ENCODE measurements at places on chromosomes 2 and 18.

- DNase-seq, result no peak
These were observed 48.8 kb downstream of the MAP3K20 start for GRCh38 chr2:173124441-173124840.

- DNase-seq, result no peak
These were observed 14.3 kb upstream of the ST8SIA5 start for GRCh38 chr18:46771141-46771540.

DNA sequence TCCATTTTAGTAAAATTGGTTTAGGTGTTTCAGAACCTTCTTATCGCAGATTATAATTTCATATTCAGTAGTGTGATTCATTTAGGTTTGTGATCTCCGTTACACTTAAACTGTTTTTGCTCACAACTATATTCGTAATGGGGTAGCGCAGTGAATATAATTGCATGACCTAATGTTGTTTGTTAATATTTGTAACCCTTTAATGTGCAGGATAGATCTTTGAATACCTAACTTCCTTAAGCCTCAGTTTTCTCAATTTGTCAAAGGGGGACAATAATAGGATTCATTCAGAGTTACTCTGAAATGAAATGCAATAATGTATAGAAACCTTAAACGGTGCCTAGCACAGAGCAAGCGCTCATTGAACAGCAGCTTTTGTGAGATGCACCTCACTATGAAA, 558 bp upstream of the ZDBF2 start:
- no peak for DNase-seq

GRCh38 chr18:8816220-8816619, 110.9 kb downstream of the MTCL1 start:
- DNase-seq, result no peak

DNA sequence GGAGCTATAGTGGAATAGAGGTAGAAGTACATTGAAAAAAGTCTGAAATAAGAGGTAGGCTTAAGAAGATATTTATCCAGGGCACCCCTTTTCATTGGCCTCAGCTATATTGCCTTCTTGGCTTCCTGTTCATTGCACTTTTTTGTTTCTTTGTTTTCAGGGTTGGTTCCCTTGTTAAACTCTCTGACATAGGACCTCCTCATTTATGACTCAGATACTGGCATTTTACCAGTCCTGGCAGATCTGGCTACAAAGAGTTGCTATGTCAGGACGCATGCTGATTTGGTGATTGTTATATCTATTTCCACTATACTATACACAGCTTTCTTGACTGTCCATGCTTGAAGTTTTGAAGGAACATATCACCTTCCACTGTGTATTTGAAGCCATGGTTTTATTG, 60.0 kb downstream of the GCA start:
- no peak for DNase-seq

GRCh38 chr2:30566631-30567030, 119.6 kb downstream of the LCLAT1 start:
- DNase-seq, result no peak

GRCh38 chr18:12334863-12335262, 26.8 kb downstream of the TUBB6 start:
- DNase-seq, result no peak

GRCh38 chr2:11018651-11019185, 107.0 kb downstream of the KCNF1 start:
- DNase-seq, result no peak

- no peak for DNase-seq
These were observed 180.1 kb downstream of the PRPF40A start for GRCh38 chr2:152537081-152537651.

DNA sequence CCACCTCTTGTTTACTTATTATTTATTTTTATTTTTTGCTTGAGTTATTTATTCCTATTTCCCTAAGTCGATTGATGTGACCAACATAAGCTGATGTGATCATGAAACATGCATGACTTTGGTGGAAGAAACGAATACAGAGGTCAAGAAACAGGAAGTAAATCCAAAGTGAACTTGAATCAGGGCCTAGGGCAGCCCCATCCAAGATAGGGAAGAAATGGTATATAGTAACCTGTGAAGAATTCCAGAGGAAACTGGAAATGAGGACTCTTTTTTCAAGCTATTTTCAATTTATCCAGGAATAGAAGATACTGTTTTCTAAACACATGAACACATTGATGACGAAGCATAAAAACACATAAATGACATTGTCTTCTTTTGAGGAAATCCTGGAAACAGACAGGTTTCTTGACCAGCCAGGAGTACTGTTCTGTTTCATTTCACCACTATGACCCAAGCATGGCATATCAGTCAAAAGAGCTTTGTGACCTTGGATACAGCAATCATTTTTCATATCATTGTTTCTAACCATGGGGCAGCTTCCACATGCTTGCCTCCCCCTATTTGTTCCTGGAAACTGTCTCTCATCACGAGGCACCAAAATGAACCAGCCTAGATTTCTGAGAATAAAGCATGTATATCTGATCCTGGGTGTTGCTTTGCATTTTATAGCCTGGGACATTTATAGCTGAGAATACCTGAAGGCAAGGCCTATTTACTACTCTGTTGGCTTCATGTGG, 9.1 kb upstream of the LCLAT1 start:
- DNase-seq, result no peak

GRCh38 chr18:26159353-26159752, 25.7 kb downstream of the PSMA8 start:
- no peak for DNase-seq

- no peak for DNase-seq
These were observed 191.8 kb upstream of the LRRTM1 start for GRCh38 chr2:80496346-80496745.

GRCh38 chr2:26400723-26401122, 997 bp upstream of the DRC1 start:
- DNase-seq, result no peak

DNA sequence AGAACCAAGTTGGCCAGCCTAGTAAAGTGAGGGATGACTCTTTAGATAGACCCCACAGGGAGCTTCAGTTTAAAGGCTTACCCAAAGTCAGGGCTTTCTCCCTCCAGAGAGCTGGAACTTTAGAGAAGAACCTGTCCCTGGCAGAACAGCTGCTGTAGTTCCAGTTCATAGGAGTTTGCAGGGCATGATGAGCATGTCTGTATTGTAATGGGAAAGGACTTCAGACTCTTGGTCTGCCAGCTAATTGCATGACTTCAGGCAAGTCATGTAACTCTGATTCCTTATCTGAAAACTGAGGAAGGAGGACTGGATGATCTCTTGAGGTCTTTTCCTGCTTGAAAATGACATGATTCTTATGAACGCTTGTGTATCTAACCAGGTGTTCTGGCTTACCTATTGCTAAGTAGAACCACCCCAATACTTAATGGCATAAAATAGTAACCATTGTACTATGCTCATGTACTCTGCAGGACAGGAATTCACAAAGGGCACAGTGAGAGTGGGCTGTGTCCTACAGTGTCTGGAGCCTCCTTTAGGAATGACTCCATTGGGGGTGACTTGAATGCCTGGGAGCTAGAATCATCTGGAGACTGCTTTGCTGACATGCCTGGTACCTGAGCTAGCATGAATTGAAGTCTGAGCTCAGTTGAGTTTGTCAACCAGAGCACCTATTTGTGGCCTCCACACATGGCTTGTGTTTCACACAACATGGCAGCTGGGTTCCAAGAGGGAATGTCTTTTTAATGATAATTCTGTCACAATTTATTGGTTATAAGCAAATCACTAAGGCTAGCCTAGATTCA, 18.9 kb downstream of the SP5 start:
- no peak for DNase-seq

- DNase-seq, result no peak
These were observed 175.6 kb downstream of the GLI2 start for GRCh38 chr2:120910956-120911951.

DNA sequence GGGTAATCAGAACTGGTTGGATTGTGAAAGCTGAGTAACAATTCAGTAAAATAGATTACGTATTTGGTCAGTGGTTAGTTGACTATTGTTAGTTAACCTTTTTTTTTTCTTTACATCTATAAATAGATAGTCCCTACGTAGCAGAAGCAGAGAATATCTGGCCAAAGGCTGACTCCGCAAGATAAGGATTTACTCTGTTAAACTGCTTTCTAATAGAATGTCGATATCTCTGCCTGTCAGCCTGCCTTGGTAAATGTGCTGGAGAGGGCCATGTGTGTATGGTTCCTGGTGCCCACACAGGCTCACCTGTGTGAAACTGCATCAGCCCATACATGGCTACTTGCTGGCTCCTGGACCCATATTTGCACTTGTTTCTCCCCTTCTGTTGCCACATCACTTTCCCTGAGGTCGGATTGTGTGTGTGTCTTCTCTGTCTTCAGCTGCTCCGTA, 94.4 kb downstream of the CRIM1 start:
- DNase-seq, result no peak

DNA sequence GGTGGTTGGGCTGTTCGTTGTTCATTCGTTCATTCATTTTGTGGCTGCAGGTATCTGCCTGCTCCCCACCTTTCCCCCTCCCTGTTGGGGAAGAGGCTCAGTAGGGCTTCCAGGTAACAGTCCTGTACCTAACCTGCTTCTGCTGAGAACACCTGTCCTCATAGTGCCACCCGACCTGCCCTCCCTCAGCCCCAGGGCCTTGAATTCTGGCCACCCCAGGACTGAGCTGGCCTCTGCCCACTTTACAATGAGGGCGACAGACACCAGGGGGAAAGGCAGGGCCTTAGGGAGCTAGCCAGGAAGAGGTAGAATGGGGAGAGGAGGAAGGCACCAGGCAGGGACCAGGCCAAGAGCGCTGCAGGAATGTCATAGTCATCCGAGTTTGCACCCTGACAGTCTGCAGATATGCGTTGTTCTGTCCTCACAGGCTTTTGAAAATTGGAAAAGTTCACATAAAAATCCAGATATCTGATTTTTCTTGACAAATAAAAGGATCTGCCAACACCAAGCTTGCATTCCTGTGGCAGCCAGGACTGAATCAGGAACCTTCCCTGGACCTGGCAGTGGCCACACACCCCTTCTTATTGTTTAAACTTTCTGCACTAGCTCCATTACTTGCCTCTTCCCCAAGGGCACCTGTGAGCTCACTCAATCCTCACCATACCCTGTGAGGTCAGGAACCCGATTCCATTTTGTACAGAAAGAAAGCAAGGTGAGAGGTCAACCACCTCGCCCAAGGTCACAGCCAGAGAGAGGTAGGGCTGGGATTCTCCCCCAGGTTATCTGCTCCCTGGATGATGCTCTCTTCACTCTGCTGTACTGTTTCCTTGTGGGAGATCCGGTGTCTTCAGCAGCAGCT, 35.3 kb upstream of the MRPL33 start:
- DNase-seq, result no peak

DNA sequence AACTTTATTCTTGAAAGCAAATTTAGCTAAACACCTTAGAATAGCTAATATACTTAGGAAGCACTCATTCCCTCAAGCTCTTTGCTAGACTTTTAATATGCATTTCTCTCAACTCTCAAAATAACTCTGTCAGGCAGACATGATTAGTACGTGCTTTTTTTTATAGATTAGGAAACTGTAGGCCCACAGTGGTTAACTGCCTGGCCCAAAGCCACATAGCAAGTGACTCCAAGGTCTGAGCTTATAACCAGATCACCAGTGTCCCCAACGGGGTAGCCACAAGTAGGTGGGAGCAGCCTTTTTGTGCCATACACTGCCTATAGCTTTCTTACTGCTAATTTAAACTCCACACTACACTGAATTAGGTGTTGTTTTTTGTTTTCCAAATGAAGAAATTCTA, 576.8 kb downstream of the METTL4 start:
- DNase-seq, result no peak

GRCh38 chr2:105873281-105873680, 128.6 kb downstream of the NCK2 start:
- no peak for DNase-seq

DNA sequence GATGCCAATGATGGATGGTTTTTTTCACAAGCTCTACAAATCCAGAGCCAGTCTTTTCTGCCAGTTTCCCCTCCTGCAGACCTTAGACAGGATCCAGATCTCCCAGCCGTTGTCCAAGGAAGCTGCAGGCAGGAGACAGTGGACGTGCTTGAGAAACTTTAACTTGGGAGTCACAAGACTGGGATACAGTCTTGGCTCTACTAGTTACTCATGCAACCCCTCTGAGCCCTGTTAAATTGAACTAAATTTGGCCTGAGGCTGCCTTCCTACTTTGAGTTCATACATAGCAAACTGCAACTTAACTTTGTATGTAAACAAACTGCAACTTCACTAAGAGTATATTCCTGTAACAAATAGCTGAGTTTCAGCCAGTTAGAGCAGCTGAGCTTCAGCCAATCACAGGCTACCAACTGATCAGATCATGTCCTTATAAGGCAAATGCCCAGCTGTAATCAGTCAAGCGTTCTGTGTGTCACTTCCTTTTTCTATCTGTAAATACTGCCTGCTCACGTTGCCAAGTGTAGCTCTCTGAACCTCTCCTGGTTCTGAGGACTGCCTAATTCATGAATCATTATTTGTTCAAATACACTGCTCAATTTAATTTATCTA, 140.9 kb downstream of the CAPN13 start:
- DNase-seq, result no peak

DNA sequence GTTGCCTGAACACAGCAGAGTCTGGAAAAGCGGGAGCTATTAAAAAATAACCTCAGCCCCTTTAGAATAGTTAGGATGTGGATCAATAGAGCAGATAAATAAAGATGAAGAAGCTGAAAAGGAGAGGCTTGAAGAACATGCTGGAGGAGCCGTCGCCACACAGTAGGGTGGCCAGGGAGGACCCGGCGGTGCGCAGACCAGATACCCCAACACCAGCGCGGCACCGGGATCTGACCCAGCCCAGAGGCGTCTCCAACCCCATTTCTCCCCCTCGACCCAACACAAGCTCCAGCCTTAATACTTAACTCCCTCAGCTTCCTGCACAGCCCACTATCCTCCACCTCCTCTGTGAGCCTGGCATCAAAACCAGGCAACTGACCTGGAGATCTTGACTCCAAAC, 16.0 kb downstream of the CYB5A start:
- no peak for DNase-seq

- peak; percentile 6 for DNase-seq
These were observed 185.0 kb downstream of the ANAPC1 start for GRCh38 chr2:111698743-111699554.

DNA sequence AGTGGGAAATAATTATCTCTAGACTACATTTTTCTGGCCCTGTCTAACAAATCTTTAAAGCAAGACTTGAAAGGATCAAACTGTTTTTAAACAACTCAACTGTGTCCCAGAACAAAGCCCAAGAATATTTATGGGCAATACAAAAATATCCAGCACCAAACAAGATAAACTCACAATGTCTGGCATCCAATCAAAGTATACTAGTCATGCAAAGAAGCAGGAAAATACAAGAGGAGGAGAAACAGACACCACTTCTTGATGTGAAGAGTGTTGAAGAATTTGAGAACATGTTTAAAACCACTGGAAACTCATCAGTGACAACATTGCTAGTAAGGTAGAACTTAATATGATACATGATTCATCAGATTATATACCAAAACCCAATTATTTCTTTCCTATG, 66.1 kb upstream of the CDC42EP3 start:
- DNase-seq, result no peak

- DNase-seq, result no peak
These were observed 37.4 kb downstream of the NCKAP1 start for GRCh38 chr2:183000846-183001245.
